ENCODE measurements at places on chromosomes 5 and 9.
A peak's percentile ranks its signal among the peaks of the same experiment; 100 is the strongest.

- peak; percentile 32 for DNase-seq
Measured at GRCh38 chr5:149284501-149284900, 12.8 kb downstream of the AFAP1L1 start.

DNA sequence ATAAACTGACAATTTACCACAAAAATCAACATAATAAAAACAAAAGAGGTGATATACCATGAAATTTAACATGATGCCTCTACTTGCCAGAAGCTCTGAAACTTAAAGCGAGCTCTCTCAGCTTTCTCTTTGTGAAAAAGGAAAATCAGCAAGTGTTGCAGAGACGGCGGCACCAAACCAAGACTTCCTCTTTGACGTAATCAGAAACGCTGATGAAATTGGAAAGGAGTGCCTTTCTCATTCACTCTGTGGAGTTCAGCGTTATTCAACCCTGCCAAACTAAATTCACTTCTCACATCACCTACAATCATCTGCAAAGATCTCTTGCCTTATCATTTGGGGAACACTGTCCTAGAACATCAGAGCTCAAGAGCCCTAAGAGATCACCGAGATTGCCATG lies 32.2 kb downstream of the ANXA6 start:
- no peak for DNase-seq

GRCh38 chr5:16554110-16554509 lies 62.7 kb downstream of the RETREG1 start:
- no peak for DNase-seq

GRCh38 chr5:21810737-21811316 lies 1042.3 kb downstream of the CDH12 start:
- DNase-seq, result no peak

DNA sequence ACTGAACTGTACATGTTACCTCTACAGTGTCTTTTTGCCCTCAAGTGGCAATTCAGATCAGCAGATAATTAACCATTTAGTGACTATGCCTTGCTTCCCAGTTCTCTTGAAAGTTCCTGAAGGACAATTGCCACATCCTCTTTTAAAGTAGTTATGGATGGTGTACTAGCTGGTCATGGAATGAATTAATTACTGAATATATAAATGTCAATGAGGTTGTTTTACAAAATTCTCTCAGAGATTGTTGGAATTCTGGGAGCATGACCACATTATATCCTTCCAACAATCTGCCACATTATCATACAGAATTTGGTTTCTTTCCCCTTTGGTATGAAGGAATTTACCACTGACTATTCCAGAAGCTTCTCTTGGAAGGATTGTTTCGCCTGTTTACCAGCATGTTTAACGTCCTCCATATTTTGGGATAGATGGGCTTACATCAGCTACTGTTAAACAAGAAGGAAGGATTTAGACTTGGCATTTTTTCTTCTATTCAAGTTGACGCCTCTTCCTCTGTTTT lies 176.4 kb downstream of the CD180 start:
- no peak for DNase-seq

DNA sequence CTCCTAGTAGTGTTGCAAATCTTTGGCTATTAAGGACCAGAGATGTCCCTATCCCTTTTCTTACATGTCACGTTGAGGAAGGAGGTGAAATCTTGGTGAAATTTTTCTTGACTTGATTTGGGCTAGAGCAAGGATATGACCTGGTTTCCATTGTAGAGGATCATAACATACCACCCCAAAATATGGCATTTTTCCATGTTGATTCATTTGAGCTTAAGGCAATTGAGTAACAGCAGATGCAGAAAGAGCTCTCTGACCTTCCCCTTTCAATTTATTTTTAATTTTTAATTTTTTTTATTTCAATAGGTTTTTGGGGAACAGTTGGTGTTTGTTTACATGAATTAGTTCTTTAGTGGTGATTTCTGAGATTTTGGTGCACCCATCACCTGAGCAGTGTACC lies 61.2 kb upstream of the MAP1B start:
- no peak for DNase-seq

DNA sequence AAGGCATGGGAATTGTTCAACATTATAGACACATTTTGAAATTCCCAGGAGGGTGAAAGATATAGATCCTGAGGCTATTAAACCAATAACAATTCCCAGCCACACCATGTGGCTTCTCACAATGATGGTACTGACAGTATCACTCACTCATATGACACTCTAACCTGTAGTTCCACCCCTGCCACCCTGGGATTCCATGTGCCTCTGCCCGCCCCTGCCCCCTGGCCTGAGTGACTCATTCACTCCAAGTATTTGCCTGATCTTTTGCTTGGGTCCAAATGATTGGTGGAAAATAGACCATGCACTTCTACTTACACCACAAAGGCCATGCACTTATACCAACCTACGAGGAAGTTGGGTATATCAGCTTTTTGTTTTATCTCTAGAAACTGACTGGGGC lies 305.2 kb upstream of the DAB2 start:
- DNase-seq, result no peak

DNA sequence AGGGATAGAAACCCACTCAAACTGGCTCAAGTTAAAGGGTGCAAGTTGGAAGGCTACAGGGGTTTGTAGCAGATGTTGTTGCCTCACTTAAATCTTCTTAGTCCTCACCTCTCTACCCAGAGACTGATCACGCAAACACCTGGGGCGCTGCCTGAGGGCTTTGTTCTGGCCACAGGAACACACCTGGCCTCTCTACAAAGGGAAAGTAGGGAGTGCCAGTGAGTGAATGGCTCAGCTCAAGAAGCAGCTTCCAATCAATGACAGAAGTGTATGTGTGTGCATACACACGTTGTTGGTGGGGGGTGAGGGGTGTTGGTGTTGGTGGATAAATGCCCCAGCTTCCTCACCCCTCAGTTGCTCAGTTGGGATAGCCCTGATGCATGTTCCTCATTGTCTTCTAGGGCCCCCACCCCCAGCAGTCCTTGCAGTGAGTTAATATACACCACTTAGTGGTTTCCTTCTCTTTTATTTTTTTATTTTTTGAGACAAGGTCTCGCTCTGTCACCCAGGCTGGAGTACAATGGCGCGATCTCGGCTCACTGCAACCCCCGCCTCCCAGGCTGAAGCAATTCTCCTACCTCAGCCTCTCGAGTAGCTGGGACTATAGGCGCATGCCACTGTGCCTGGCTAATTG lies 30.6 kb upstream of the CTNNA1 start:
- DNase-seq, result peak; percentile 45

DNA sequence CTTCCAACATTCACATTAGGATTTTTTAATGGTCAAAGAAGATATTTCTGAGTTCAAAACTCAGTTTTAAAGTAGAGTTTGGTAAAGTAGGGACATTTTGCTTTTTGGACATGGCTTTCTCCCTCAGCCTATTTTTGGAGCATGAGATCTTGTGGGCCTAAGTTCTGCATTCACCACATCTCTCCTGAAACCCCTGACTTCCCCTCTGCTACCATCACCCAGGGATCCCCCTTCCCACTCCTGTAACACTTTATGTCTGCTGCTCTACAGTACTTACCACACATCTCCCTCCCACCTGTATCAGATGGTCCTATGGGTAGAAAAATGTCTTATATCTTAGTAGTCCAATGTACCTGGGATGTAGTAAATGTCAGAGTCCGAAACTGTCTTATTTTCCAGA lies 48.2 kb upstream of the JAK2 start:
- no peak for DNase-seq

- DNase-seq, result no peak
Measured at GRCh38 chr5:135032999-135033861, 798 bp downstream of the PITX1 start.

GRCh38 chr5:109759306-109759705 lies 69.6 kb downstream of the MAN2A1 start:
- DNase-seq, result no peak

DNA sequence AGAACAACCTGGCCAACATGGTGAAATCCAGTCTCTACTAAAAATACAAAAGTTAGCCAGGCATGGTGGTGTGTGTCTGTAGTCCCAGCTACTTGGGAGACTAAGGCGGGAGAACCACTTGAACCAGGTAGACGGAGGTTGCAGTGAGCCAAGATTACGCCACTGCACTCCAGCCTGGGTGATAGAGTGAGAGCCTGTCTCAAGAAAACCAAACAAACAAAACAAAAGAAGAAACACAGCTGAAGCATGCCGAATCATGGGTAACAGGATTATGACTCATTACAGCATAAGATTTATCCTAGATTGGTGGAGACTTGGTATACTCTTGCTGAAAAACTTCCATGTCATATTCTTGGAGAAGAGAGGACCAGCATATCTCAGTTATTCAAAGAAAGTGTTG lies 236.7 kb upstream of the CCNH start:
- DNase-seq, result no peak

DNA sequence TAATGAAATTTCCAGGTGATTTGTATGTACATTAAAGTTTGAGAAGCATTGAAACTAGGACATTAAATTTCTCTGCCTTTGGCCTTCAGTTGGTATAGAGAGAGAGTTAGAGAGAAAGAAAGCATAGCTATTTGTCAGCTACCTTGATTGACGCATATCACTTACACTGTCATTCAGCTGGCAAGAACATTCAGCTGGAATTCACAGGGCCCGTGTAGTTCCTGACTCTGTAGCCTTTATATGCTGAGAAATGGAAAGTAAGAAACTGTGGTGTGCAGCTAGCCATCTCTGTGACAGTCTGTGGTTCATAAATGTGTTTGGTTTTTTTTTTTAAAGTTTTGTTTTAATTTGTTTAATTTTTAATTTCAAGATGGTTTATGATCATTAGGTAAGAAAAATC lies 58.9 kb downstream of the DMXL1 start:
- no peak for DNase-seq

GRCh38 chr9:75685062-75685461 lies 205.4 kb upstream of the PCSK5 start:
- no peak for DNase-seq

DNA sequence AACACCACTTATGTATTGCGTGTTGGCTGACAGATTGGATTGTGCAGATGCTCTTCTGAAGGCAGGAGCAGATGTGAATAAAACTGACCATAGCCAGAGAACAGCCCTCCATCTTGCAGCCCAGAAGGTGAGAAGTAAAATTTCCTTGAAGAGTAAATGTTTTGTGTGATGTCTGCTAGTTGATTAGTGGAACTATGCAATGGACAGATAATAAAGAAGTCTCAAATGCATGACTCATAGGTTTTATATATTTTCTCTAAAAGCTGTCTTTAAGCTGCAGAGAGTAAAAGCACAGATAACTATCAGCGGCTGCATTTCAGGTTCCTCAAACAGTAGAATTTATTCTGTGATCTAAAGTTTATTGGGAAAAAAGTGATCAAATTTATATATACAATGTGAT lies 27.4 kb downstream of the INVS start:
- DNase-seq, result no peak

DNA sequence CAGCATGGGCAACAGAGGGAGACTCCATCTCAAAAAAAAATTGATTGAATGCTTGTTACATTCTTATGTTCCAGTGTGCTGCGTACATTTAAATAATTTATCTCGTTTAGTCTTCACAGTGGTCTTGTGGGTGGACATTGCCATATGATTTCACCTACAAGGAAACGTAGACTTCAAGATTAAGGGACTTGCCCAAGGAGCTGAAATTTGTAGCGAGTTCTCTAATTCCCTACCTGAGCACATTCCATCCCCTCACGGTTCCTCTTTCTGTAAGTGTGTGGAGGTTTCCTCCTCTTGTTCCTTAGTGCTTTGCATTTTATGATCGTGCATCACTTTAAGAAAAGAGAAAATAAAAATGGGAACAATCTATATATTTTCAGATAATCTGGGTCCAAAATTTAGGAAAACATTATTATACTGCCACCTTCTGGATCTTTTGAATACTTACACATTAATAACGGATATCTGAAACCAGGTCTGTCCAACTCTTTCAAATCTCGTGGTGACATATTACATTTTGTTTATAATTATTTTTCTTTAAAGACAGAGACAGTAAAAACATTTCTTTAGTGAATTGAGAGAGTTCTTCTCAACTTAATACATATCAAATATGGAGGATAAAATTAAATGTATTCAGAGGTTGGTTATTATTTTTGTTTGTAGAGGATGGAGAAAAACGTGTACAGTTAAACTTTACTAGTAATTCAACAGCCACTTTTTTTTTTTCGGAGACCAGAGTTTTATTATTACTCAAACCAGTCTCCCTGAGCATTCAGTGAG lies 29.9 kb upstream of the C7 start:
- no peak for DNase-seq

- DNase-seq, result no peak
Measured at GRCh38 chr5:52134013-52134650, 653.6 kb upstream of the ITGA1 start.

- no peak for DNase-seq
Measured at GRCh38 chr5:157867751-157868387, 8.9 kb upstream of the CLINT1 start.

GRCh38 chr9:127828262-127829031 lies 25.8 kb downstream of the FPGS start:
- no peak for DNase-seq

GRCh38 chr5:112338681-112339337 lies 80.3 kb downstream of the EPB41L4A start:
- DNase-seq, result no peak

DNA sequence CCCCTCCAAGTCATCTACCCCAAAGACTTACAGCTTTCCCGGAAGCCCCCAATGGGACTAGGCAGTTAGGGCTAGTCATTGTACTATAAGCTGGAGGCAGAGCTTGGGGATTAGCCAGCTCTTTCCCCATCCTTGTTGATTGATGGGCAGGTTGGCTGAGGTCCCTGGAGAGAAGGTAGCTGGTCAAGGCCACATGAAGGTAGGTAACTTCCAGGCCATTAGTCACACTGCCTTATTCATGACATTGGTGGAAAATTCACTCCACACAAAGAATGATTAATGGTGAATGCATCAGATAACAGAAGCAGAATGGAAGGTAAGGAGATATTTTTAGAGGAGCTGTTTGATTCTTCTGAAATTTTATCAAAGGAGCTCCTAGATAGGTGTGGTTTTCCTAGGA lies 49.5 kb upstream of the TGFBR1 start:
- peak; percentile 27 for DNase-seq

GRCh38 chr5:58930520-58930919 lies 347.6 kb downstream of the RAB3C start:
- no peak for DNase-seq

DNA sequence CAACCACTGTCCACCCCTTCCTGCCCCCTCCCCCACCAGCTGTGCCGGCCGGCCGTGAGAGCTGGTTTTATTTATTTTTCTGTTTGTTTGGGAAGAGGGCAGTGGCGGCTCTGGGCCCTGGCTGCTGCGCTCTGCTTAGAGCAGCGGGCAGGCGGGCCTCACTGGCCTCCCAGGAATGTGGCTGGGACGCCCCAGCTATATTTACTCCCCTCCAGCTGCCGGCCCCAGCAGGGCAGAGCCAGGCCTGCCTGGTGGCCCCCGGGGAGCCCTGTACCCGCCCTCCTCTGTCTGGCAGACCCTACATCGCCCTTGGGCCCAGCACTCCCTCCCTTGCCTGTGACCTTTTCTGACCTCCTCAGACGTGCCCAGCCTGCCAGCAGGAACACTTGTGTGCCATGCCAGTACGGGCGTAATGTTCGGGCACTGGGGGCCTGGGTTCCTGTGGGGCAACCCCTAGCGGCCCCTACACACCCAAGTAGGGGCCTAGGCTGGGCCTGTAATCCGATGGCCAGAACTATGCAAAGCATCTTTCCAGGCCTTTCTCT lies 7.7 kb downstream of the CXXC5 start:
- DNase-seq, result no peak

All from WERI-Rb-1 (cell line).